ENCODE measurements at places on chromosomes 6 and 20.
A peak's percentile ranks its signal among the peaks of the same experiment; 100 is the strongest.

- no peak for DNase-seq
Measured at GRCh38 chr6:46888031-46888430, 33.7 kb downstream of the ADGRF5 start.

GRCh38 chr6:113258771-113259170 lies 598.4 kb upstream of the MARCKS start:
- DNase-seq, result no peak

GRCh38 chr6:89081129-89081422 lies 525 bp downstream of the PNRC1 start:
- no peak for DNase-seq

DNA sequence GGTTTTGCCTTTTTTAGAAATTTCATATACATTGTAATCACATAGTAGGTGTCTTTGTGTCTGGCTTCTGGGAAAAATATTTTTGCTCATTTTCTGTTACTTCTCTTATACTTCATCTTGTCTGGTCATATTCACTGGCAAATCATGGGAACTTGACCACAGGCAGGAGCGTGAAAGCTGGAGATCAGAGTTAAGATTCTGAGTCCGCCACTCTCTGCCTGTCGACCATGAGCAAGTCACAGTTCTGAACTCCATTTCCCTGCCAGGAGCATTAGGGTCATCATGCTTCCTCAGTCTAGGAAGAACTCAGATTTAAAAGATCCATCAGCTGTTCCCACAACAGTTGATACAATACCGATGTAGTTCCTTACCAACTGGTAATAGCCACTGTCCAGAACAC lies 12.4 kb upstream of the SCGN start:
- DNase-seq, result no peak

DNA sequence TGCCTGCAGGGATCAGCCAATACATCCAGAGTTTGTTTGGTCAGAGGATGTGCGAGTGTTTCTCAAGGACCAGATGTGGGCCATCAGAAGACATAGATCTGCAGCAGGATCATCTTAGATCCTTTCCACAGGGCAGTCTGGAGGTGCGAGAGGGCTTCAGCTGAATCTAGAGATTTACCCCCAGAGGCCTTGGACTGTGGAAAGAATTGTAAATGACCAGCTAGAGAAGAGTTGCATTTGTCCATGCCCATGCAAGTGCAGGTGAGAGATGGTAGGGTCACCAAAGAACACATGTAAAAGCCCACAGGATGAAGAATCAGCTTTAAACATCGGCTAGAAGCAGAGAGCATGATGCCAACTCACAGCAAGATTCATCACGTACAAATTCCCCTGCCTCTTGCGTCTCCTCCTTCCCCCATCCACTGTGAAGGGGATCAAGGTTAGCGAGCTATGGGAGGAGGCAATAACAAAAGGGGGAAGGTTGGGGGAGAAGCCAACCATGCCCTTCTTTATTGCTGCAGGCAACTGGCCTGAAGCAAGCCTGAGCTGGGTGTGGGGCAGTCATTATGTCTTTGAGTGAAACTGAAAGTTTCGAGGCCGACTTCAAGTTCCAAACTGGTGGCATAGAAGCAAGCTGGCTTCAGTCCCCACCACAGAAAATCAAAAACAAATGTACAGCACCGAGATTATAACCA lies 83.5 kb downstream of the SCML4 start:
- no peak for DNase-seq

- no peak for DNase-seq
Measured at GRCh38 chr6:114936080-114936479, 593.3 kb upstream of the HS3ST5 start.

DNA sequence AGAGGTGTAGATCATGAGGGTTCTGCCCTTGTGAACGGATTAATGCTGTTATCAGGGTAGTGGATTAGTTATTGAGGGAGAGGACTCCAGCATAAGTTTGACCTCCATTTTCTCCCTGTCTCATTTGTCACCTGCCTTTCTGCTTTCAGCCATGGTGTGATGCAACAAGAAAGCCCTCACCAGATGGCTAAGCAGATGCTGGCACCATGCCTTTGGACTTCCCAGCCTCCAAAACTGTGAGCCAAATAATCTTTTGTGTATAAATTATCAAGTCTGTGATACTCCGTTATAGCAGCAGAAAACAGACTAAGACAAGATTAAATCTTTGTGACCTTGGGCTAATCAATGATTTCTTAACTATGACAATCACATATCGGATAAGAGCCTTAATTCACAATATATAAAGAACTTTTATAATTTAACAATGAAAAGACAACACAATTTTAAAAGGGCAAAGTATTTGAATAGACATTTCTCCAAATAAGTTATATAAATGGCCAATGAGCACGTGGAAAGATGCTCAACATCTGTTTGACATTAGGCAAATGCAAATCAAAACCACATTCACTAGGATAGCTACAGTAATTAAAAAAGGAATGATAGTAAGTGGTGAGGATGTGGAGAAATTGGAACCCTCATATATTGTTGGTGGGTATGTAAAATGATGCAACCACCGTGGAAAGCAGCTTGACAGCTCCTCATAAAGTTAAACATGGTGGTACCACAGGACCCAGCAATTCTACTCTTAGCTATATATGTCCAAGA lies 45.3 kb upstream of the IFNGR1 start:
- no peak for DNase-seq

GRCh38 chr6:14228571-14228970 lies 111.0 kb downstream of the CD83 start:
- no peak for DNase-seq

DNA sequence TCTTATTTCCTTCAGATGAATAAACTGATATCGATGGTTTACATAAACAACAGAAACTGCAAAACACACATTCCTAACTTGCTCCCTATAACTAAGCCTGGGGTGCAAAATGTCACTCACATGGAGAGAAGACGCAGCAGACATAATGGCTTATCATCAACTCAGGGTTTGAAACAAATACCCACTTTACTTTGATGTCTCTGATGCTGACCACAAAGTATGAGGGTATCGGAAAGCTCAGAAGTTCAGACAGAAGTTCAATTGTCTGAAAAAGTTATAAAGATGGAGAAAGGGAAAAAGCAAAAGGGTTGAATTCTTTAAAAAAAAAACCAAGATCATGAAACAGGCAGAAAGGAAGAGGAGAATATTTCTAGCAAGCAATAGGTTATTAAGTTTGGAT lies 102.7 kb downstream of the FOXC1 start:
- no peak for DNase-seq

GRCh38 chr6:107539409-107539808 lies 49.5 kb downstream of the SOBP start:
- DNase-seq, result no peak

DNA sequence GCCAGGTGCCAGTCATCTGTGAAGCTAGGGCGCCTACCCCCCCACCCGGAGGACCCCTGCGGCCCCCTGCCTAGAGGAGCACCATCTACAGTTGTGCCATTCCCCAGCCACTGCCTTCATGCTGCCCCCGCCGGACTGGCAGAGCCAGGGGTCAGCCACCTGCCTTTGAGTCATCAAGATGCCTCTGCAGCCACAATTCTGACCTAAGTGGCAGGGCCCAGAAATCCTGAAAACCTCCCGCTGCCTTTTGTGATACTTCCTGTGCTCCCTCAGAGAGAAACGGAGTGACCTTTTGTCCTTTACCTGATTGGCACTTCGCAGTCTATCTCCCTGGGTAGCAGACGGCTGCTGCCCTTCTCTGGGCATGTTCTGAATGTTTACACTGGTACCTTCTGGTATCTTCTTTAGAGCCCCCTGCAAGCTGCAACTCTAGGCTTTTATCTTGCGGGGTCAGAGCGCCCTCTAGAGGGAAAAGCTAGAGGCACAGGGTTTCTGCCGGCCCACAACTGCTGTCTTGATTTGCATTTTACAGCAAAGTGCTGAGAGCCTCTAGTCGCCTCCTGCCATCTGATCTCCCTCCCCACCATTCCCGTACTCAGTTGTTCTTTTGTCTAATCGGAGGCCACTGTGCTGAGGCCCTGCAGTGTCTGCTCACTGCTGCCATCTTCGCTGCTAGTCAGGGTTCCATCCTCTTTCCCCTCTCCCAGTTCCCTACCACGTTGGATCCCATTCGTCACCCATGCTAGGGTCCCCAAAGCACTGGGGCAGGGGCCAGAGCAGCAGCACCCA lies 26.9 kb downstream of the SPATA2 start:
- peak; percentile 94 for DNase-seq

DNA sequence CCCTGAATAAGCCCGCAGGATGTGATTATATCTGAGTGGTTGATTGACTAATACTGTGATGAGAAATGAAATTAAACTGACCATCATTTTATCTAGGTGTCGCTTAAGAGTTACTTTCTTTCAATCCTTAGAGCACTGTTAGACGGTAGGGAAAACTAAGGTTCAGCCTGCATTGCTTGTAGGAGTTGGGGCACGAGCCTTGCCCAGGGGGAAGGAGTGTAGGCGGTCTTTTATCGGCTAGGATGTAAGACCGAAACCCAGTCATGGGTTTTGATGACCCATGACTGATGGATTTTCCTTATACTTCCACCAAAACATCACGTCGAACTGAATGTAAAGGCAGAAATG lies 392 bp upstream of the TASP1 start:
- DNase-seq, result no peak

DNA sequence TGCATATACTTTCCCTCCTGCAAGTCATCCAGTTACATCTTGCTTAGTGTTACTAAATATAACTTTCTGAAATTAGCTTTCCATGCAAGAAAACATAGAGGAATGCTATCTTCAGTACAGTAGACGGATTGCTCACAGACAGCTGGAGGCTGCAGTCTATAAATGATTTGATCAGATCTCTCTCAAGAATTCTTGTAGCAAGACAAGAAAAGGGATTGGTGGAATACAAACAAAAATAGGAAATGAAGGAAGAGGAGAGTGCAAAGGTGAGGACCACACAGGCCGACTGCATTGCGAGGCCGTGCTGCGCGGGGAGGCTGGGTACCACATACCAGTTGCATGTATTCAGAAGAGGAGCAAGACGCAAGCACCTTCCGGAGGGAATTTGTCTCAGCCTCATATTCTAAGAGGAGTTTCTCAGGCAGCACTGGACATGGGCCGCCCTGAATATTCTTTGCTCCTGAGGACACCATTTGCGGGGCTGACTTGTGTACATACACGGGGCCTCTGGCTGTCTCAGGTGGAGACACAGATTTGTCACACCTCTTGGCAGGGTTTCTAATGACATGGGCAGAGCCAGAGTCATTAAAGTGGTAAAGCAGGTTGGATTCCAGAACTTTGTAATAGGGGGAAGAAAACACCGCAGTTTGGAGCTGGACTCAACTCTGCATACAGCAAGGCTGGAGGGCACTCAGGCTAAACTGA lies 22.7 kb upstream of the KIF25 start:
- no peak for DNase-seq

DNA sequence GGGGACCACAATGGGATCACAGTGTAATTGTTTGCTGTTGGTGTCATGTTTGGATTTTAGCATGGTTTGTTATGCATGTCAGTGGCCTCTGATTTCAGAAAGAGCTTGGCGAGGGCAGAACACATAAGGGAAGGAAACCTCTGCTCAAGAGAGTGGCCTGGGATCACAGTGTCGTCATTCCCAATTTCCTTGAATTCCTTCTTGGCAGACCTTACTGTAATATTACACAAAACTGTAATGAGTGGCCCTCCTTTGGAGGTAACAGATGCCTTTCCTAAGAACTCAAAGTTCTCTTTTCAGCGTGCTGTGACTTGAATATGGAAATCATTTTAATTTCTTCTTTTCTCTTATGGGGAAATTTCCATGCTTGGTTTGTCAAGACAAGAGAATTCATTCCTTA lies 46.9 kb downstream of the JAG1 start:
- DNase-seq, result no peak

DNA sequence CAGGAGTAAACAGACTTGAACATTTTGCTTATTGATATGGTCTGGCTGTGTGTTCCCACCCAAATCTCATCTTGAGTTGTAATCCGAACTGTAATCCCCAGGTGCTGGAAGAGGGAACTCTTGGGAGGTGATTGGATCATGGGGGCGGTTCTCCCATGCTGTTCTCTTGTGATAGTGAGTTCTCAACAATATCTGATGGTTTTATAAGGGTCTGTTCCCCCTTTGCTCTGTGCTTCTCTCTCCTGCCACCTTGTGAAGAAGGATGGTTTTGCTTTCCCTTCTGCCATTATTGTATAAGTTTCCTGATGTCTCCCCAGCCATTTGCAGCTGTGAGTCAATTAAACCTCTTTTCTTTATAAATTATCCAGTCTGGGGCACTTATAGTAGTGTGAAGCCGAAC lies 40.0 kb downstream of the MYLIP start:
- no peak for DNase-seq

DNA sequence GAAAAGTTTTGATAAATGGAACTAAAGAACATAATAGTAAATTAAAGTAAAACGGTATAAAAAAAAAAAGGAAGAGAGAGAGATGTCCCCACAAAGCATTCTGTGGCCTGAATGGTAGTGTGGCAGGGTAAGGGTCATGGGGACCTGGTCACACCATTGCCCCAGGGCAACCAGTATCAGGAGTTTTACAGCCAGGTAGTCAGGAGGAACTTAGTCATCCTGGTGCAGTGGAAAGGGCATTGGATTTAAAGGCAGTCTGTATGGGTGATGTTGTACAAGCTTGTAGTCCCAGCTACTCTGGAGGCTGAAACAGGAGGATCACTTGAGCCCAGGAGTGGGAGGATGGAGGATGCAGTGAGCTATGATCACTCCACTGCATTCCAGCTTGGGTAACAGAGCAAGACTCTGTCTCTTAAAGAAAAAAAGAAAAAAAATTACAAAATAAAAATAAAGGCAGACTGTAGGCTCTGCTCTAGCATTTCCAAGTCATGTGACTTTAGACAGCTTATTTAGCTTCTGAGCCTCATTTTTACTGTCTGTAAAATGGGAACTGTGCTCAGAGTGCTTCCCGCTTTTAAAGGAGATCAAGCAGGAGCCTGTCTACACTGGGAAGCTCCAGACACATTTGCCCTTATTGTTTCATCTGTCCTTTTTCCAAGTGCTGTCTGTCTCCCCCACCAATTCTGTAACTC lies 112.8 kb upstream of the ARMC2 start:
- DNase-seq, result no peak

DNA sequence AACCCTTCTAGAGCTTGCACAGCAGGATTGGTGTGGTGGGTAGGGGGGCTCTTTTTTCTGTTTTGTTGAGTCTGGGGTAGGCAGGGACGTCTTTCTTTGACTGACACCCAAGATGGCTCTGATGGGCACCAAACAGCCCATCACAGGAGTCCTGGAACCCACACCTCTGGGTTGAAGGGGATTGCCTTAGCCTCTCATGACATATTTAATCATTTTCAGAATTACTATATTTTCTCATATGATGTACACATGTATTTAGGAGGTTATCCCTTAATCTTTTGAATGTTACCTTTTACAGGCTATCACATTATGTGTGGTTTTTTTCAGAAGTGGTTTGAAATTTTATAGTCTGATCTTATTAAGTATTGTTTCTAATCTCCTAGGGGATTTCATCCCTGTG lies 64.6 kb downstream of the RPP40 start:
- no peak for DNase-seq

GRCh38 chr6:113894712-113895674 lies 37.8 kb downstream of the MARCKS start:
- DNase-seq, result no peak

GRCh38 chr6:81938991-81939732 lies 186.7 kb upstream of the TENT5A start:
- DNase-seq, result no peak

GRCh38 chr6:42051268-42051653 lies 937 bp downstream of the TAF8 start:
- DNase-seq, result no peak
